Activated T-cell treated with anti-CD3 and anti-CD28 coated beads for 48 hours (primary cell): ENCODE measurements at places on chromosomes 5 and 9.

DNA sequence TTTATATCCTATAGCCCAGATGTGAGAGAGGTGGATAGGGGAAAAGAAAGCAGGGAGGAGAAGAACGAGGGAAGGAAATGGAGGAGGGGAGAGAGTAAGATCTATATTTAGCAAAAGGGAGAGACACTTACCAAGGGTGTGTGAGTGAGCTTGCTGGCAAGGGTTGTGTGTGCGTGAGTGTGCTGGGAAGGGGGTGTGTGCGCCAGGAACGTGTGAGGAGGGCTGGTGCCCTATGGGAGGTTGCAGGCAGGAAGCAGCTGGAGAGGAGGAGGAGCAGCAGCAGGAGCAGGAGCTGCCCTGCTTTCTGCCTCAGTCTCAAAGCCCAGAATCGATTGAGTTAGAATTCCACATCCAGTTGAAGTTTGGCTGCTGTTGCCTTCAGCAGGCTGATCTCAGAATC, 148.3 kb upstream of the RUSC2 start:
- DNase-seq: no peak

GRCh38 chr9:8329561-8330283, 530.1 kb upstream of the DMAC1 start:
- no peak for DNase-seq

DNA sequence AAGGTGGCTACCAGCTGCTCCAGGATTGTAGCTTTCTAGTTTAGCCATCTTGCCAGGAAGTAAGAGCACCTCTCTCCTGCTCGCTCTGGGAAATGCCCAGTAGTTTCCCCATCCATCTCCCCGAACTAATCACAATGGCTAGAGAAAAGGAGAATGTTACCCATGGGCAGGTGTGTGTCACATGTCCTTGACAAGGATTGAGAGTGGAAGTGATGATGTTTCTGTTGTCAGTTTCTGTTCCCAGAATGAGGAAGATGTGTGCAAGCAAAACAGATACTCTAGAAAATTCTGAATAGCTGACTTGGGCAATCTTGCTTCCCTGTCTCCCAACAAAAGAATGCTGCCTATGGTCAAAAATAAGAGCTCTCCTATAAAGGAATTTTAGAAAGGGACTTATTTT, 429.5 kb downstream of the EBF1 start:
- no peak for DNase-seq

DNA sequence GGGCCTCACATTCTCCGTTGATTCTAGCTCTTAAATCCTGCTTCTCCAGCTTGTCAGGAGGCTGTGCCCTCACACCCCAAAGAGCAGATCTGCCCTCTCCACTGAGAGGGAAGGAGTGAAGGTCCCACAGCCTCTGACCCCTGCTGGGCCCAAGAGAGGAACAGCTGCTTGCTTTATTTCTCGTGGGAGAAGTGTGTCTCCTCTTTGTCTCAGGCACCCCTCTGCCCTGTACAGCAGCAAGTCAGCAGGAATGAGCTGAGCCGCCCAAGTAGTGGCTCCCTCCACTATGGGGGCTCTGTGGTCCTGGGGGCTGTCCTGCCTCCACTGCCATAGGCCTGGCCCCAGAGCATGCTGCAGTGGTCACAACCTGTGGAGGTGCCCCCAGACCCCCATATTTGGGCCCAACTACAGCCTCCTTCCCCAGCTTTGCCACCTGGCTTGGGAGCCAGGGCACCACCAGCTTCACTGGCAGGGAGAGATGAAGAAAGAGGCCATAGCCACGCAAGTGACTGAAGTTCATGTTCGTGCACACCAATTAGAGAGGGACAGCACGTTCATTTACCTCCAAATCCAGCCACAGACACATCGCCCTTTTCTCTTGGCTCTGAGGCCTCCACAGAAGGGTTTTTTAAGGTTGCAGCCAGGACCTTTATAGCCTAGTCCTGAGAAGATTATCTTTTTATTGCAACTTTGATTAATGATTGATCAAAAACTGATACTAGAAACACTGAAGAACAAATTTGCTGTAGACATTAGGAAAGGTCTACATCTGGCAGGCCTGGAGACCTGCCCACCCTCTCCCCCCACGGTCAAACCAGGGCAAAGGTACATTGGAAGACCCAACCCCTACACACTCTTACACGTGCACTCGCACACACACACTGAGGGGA, 27.5 kb downstream of the IRF1 start:
- no peak for DNase-seq

- DNase-seq: peak; percentile 63
Measured at GRCh38 chr9:129726322-129727160, 26.3 kb downstream of the PTGES start.

DNA sequence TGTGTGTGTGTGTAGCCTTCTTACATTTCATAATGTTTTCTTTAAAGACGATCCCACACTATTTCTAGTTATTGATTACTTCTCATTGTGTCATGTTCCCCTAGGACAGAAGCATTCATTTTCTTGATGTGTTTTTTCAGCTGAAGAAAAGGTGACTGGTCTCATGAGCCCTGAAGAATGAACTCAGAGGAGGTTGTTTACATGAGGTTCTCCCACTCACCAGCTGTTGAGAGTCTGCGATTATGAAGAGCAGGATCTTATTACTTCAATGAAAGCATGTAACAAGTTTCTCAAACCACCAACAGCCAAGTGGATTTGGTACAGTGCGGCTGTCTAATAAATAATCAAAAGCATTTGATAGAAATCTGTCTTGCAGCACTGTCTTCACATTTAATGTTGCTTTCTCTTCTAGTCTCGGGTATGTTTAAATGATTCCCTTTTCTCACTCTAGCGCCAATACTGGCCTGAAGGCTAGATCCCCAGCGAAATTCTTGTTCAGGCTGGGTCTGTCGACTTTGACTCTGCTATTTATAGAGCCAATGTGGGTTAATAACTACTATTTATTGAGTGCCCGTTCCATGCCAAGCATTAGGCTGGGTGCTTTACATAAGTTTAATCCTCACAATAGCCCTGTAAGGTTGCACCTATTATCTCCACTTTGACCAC, 9.6 kb upstream of the FSD1L start:
- no peak for DNase-seq

GRCh38 chr5:172620506-172620905, 20.6 kb upstream of the NEURL1B start:
- DNase-seq: no peak
